Vagina (tissue), 2 donors: ENCODE measurements at places on chromosomes 16 and 17.

DNA sequence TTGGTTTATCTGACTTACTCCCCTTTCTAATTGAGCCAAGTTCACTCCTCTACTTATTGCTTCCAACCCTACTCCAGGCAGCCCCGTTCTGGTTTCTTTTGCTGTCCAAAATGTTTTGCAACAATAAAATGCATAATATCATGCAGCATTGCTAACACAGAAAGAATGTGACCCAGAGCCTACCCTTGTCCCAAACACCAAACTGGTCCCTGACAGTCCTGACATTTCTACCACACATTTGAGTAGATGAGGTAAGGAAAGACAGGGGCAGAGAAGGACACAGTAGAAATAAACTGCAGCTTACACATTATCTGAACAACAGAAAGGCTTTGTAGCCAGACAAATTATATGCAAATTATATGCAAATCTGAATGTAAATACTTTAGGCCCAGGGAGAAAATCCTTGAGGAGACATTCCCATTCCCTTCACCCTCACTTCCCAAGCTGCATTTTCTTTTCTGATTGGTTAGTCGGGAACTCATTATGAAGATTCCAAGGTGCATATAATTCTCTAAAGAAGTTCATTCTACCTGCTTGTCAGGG, 31.6 kb downstream of the SOX9 start:
- no peak for DNase-seq

GRCh38 chr17:36152639-36153120, 23.8 kb downstream of the TBC1D3B start:
- no peak for DNase-seq

DNA sequence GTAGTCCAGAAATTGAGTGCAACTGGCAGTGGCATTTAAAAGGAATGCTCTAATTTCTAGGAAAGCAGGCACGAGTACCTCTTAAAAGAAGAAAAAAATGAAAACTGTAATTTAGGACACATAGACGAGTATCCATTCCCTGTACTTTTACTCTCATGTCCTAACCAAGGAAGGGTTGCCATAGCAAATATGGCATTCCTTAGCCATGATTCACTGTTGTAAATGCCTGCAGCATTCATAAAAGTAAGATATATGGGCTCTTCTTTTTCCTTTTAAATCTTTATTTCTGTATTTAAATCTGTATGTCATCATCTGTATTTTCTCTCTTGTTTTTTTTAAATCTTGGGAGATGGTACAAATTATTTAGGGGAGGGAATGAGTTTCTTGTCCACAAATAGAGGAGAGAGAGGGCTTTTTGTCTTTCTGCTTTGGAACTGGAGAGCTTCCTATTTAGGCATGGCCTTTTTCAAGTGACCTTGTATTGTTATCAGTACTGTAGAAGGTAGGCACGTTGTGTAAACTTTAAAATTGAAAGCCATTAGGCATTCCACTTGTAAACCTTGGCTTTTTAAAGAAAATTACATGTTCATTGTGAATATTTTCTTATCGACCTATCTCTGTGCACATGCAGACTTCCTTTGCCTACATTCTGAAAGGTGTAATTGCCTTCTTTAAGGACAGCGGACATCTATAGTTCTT, 50.0 kb downstream of the TENT4B start:
- DNase-seq, result no peak

- no peak for DNase-seq
These were observed 8.6 kb upstream of the CCL2 start for GRCh38 chr17:34246446-34246845.

- DNase-seq, result no peak
These were observed 109.8 kb downstream of the ZFHX3 start for GRCh38 chr16:72937916-72938794.

- no peak for DNase-seq
These were observed 116.9 kb upstream of the CACNG3 start for GRCh38 chr16:24139282-24139681.

DNA sequence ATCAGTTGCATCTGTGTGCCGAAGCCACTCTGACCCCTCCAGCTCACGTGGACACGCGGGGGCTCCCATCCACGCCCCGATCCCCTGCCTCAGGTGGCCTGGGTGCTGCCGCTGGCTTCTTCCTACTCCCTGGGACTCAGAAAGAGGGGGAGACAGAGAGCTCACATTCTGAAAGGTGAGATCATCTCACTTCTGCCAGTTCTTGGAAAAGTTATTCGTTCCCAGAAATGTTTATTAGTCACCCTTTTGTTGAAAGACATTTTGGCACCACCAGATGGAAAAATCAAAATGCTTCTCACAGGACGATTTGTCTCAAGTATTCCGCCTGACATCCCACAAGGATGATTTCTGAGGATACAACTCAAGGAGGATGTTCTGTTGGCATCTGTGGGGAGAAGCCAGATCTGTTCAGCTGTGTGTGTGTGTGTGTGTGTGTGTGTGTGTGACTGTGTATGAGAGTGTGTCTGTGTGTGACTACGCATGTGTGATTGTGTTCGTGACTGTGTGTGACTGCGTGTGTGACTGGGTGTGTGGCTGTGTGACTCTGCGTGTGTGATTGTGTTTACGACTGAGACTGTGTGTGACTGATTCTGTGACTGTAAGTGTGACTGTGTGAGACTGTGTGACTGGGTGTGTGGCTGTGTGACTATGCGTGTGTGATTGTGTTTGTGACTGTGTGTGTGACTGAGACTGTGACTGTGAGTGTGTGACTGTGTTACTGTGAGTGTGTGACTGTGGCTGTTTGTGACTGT, 207.3 kb downstream of the NTN1 start:
- no peak for DNase-seq

DNA sequence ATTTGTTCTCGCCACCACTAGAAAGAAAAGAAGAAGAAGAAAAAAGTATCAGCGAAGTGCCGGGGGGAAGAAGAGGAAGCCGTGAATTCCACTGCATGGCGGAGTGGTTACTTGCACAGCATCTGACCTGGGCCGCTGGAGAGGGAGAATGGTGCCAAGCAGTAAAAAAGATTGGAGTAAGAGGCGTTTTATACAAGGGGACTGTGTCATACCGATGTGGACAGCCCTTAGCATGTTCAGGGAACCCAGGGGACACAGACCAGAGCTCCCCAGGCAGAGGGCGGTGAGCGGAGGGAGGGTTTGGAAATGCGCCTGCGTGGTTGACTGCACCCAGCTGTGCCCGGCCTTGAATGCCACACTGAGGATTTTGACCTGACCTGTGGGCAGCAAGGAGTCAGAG, 52.8 kb downstream of the PLXDC1 start:
- no peak for DNase-seq

- DNase-seq, result no peak
These were observed 22.2 kb downstream of the DNAH2 start for GRCh38 chr17:7739746-7740145.

- no peak for DNase-seq
These were observed 129.4 kb upstream of the SEC14L1 start for GRCh38 chr17:77011173-77012011.

- no peak for DNase-seq
These were observed 2.6 kb downstream of the GID4 start for GRCh38 chr17:18041776-18042175.

GRCh38 chr16:65494080-65494479, 372.2 kb upstream of the CDH11 start:
- DNase-seq, result no peak

GRCh38 chr17:29390851-29391631, 878 bp downstream of the TAOK1 start:
- DNase-seq, result no peak

GRCh38 chr17:67400193-67400592, 23.1 kb downstream of the PITPNC1 start:
- DNase-seq, result no peak

GRCh38 chr17:66443606-66444005, 141.2 kb downstream of the PRKCA start:
- DNase-seq, result no peak

DNA sequence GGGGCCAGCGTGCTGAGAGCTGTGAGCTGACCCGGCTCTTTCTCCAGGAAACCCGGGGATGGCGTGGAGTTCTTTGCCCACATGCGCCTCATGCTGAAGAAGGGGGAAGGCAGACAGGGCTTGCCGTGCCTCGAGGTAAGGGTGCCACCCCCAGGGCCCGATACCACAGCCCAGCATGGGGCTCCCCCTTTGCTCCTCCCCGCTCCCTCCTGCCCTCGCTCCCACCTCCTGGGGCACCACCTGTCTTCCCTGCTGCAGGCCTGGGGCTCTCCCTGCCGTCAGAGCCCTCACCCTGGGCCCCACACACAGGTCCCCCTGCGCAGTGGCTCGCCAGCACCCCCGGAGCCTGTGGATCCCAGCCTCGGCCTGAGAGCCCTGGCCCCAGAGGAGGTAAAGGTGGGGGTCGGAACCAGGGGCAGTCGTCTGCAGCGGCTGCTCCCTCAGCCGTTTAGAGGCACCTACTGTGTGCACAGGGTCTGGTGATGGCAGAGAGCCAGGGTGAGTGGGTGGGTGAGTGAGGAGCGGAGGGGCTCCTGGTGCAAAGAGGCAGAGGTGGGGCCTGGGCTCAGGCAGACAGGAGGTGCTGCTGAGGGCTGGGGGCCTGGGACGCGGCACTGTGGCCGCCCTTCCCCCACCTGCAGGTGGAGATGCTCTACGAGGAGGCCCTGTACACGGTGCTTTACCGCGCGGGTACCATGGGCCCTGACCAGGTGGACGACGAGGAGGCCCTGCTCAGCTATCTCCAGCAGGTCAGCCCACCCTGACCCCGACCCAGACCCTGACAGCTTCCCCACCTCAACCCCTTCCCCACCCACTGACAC, 5.6 kb downstream of the BAIAP3 start:
- DNase-seq, result no peak

DNA sequence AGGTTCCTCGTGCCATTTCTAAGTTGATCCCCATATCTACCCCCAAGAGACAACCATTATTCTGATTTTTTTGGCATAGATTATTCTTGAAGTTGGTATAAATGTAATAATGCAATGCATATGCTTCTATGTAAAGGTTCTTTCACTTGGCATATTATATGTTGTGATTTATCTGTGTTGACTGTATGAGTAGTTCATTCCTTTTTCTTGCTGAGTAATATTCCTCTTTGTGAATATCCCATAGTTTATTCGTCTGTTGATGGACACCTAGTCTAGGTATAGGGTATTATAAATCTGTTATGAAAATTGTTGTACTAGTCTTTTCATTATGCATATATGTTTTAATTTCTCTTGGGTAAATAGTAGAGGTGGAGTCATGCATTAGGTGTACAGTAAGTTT, 36.6 kb downstream of the TANC2 start:
- DNase-seq, result no peak

GRCh38 chr17:59378675-59379074, 47.2 kb downstream of the YPEL2 start:
- no peak for DNase-seq

GRCh38 chr17:42629411-42630009, 20.0 kb downstream of the TUBG1 start:
- no peak for DNase-seq
